ENCODE measurements at places on chromosomes 11 and 22.

- DNase-seq = no peak
These were observed 106.3 kb upstream of the PITPNB start for GRCh38 chr22:28025333-28025732.

- no peak for DNase-seq
These were observed 21.8 kb upstream of the DRG1 start for GRCh38 chr22:31377612-31378011.

DNA sequence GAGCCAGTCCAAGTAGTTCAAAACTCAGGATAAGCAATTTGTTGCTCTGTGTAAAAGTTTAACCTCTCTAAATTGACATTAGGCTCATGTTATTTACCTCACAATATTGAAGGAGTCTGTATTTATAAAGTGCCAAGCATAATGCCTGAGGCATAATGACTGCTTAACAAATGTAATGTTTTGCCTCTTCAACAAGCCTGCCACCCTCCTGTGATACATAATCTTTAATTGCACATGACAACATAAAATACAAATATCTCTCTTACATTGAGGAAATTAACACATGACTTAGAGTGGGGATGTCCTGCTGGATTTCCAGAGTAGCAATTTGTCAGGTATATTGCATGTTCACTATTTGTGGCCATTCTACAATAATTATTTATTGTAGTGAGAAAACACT lies 469.2 kb upstream of the ANO5 start:
- DNase-seq = no peak

- peak; percentile 40 for DNase-seq
These were observed 19.3 kb upstream of the PEX26 start for GRCh38 chr22:18058371-18059093.

DNA sequence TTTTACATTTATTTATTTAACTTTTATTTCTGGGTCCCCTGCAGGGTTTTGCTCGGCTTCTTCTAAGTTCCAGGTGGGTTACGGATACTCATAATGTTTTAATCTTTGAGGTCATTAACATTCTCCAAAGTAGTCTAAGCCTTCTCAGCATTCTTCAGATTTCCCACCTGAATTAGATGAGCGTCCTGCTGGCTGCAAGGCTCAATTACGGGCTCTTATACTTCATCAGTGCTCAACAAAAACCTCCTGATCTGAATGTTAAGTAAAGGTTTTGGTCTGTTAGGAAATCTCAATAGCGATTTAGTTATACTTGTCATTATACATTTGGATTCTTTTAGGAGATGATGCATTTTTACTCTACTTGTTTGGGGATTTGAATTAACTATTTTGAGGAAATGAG lies 27.3 kb upstream of the NFRKB start:
- no peak for DNase-seq

GRCh38 chr11:22539821-22540256 lies 85.8 kb downstream of the FANCF start:
- DNase-seq = peak; percentile 51

DNA sequence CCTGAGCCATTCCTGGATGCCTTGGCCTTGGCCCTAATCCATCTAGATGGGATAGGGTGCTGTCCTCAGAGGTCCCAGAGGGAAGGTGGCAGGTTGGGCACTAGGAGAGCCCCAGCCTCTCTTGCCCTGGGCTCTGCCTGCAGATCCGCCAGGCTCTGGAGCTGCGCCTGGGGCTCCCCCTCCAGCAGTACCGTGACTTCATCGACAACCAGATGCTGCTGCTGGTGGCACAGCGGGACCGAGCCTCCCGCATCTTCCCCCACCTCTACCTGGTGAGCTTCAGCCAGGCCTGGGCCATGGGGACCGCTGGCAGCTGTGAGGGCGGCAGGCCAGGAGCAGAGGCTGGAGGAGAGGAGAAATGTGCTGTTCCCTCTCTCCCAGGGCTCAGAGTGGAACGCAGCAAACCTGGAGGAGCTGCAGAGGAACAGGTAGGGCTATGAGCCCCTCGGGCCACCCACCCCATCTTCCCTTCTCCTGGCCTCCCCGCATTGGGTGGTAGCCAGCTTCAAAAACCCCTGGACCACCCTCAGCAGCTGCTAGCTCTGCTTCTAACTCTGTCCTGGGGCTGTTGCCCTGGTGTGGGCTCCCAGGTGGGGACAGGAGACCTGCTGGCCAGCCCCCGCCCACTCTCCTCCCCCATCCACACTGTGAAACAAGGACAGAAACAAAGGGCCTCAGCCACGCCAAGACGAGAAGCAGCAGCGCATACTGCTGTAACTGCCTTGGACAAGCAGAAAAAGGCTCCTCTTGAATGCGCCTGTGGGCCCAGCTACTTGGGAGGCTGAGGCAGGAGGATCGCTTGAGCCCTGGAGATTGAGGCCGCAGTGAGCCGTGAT lies 4.9 kb downstream of the SSH3 start:
- no peak for DNase-seq

DNA sequence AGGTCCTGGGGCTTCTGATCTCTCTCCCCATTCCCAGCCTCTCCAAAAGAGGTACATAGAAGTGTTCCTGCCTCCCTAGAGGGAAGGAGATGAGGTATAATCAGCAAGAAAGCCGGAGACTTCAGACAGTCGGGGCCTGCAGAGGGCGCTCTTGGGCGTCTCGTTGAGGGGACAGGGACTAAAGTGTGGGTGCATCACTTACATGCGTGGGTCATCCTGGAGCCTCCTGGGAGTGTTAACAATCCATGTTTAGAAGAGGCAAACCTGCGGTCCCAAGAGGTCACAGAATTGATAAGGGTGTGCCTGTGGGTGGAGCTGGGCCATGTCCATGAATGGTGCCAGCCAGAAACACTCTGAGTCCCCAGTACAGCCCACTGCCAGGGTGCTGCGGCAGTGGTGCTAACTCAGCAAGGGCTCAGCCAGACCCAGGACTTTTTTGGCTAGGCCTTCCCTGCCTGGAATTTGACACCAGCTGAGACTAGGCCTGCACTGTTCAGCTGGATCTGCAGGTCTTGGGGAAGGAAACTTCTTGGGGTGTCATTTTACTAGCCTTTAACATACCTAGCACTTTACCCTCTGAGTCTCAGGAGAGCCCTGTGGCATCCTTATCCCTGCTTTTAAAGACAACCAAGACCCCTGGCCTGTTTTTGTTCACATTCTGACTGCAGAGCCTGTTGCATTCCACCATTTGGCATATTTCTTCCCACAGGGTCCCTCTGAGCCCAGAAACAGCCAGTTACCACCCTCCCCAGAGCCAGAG lies 5.5 kb downstream of the YDJC start:
- peak; percentile 77 for DNase-seq

- no peak for DNase-seq
These were observed 7.9 kb upstream of the GAB2 start for GRCh38 chr11:78425399-78426070.

DNA sequence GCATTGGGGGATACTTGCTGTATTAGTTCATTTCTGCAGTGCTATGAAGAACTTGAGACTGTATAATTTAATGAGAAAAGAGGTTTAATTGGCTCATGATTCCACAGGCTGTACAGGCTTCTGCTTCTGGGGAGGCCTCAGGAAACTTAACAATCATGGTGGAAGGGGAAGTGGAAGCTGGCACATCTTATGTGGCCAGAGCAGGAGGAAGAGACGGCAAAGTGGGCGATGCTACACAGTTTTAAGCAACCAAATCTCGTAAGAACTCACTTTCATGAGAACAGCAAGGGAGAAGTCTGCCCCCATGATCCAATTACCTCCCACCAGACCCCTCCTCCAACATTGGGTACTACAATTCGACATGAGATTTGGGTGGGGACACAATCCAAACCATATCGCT lies 55.1 kb downstream of the TMPRSS5 start:
- DNase-seq = no peak

GRCh38 chr11:35874751-35875450 lies 69.0 kb upstream of the LDLRAD3 start:
- no peak for DNase-seq

- peak; percentile 79 for DNase-seq
These were observed 8.4 kb downstream of the TSPAN4 start for GRCh38 chr11:850775-851763.

GRCh38 chr11:132430429-132431062 lies 1060.1 kb downstream of the NTM start:
- no peak for DNase-seq

DNA sequence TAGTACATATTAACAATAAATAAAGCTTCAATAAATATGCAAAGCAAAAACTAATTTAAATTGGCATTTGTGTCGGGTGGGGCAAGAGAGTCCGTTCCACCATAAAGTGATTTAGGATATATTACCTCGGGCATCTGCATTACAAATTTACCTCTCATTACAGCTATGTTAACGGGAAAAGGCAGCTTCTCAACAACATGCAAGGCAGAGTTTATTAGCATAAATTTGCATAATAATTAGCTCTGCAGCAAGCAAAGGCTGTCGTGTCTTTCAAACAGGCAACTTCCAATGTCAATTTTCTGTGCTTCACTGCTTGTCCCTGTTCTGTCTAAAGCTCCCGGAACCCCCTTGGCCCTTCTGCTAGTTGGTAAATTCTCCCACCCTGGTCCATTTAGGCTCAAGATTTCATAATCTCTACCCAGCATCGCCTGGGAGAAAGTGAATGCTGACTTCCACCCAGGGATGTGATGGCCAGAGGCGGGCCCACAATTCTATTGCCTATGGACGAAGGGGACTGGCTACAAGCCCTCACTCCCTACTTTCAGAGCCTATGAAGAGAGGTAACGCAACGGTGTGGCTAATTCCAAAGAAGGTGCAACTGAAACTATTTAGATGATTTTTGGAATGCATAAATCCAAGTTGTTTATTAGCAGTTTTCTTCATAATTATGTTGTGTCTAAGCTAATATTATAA lies 462.1 kb downstream of the OPCML start:
- no peak for DNase-seq

DNA sequence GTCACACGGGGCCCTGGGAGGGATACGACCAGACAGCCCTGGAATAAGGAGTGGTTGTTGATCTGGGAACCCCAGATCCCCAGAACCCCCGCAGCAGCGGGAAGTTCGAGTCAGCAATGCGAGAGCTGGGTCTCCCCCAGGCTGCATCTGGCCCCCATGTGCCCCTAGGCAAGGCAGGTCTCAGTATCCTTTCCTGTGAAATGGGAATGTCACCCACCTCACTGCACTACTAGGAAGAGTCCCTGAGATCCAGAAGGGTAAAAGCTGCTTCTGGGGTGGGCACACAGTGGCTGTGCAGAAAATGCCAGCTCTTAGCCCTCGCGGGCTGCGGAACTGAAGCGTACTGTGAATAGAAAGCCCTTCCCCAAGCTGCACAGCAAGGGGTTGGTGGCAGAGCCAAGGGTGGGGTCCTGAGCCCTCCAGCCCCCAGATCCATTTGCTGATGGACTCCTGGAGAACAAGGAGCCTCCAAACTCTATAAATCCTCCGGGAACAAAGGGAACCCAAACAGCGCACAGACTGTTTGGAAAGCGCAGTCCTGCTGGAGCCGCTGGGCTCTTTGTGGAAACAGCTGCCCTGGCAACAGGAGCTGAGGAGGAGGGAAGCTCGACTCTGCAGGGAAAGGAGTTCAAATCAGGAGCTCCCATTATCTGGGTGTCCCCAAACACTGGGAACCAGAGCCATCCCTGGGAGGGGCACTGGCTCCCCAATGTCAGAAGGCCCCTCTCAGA lies 68.2 kb upstream of the SHISAL1 start:
- DNase-seq = no peak

DNA sequence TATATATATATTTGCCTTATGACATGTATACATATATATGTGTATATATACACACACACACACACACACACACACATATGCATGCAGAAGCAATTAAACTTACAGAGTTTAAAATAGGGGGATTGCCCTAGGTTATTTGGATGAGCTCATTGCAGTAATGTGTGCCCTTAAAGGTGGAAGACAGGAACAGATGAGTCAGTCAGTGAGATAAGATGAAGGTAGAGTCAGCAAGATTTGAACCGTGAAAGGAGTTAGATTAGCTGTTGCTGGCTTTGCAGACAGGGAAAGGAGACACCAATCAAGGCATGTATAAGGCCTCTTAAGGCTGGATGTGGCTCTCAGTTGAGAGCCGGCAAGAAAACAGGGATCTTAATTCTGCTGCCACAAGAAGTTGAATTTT lies 902.4 kb upstream of the RAG2 start:
- DNase-seq = no peak

DNA sequence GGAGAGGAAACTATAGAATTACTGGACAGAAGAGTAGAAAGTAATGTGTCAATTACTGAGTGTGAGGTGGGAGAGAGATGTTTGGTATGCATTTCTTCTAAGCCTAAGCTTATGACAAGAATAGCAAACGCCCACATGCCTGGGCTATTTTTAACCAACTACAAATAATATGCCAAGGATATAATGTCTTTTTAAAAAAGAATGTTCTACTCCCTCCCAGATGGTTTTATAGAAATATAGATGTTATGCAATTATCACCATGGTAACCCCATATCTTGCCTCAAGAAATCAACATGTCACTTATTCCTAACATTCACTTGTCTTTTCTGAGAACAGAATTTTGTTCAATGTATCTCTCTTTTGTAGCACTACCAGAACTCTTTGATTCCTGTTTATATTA lies 996.7 kb upstream of the CHORDC1 start:
- no peak for DNase-seq

DNA sequence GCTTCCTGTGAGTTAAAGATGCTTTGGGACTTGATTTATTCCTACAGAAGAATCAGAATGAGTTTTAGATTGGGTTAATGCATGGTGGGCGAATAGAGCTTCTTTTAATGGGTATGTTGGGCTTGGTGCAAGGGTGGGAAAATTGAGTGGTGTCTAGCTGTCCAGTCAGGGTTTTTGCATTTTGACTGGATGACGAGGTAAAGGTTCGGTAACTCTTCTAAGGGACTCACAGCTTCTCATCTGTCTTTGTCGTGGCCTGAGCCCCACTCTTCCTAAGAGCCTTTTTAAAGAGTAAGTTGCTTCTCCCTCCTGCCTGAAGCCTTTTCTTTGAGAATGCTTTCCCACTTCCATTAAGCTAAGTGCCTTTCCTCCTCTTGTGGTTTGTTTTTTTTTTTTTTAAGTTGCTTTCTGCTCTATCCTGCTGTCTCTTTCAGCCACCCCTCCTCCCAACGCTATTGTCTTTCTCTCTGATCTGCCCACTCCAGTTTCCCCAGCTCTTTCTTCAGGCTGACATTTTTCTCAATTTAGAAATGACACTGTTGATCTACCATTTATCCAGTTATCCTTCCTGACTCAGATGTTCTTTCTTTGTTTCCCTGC lies 1.1 kb downstream of the DPF2 start:
- no peak for DNase-seq

GRCh38 chr11:45423475-45424120 lies 137.5 kb upstream of the SYT13 start:
- no peak for DNase-seq

DNA sequence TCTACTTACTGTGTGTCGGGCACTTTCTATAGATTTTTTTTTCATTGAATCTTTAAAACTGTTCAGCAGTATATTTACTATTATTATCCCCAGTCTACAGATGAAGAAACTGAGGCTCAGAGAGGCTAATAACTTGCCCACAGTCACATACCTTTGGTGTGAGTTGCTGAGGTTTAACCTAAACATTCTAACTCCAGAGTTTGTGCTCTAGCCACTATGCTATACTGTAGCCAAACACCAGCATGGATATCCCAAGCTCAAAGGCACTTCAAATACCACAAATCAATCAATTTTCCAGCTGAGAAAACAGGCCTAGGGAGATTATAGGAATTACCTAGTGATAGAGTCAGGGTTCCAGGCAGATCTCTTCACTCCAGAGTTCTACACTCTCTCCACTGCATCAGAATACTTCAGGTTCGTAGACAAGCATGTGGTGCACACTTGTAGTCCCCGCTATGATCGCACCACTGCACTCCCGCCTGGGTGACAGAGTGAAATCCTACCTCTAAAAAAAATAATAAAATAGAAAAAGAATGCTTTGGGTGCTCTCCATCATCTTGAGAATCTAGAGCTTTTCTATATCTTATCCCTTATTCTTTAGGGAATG lies 20.4 kb upstream of the UPB1 start:
- no peak for DNase-seq

- DNase-seq = peak; percentile 82
These were observed 60.7 kb downstream of the TTC17 start for GRCh38 chr11:43419460-43419859.
